ENCODE measurements at places on chromosomes 3 and 15.

DNA sequence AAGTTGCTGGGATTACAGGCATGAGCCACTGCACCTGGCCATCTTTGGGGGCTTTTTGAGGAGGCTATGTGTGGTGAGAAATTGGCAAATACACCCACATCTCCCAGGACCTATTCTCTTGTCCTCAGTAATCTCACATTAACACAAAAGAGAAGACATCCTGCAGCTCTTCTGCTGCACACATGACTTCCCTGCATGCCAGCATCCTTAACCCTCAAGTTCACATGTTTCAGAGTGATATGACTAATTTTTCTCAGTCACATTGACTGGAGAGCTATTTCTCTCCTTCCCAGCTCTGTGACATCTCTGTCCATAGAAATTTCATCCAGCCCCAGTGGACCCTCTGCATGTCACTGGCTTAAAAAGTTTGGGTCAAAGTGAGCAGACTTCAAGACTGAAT, 1.9 kb upstream of the SKIC8 start:
- no peak for DNase-seq

DNA sequence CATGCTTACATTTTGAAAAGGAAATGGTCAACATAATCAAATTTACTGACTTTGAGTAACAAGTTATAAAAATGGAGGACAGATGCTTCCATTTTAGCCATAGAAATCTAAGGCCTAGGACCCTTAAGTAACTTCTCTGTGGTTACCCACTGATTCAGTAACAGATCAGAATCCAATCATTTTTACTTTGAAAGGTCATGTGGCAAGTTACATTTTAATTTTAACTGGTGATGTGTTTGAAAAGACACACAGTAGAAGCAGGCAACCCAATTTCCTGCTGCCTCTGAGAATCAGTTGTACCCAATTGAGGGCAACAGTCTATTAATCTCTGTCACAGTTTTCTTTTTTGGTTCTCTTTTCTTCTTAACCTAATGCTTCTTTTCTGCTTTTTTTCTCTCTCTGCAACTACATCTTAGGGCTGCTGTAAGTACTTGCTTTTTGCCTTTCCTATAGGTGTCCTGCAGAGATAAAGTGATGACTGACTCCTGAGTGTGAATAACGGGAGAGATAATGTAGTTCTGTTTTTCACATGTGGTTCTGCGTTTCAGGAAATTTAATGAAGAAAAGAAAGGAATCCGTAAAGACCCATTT, 3.3 kb downstream of the ZWILCH start:
- DNase-seq = no peak

DNA sequence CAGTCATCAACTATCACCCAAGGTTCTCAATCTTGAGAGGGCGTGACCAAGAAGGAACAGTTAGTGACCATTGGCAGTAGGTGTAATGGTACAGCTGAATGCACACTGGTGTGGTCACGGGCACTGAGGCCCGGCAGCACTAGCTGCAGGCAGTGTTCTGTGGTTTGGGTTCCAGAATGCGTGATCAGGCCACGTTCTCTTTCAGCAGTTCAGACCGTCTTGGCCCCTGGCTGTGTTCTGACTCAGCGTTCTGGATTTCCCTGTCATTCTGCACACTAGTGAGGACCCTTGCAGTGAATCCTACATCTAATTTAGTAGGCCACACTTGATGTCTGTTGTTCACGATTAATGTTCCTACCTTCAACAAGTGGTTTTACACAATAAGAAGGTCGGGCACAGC, 220.5 kb upstream of the SLCO3A1 start:
- DNase-seq = no peak

GRCh38 chr3:184597829-184598573, 36.4 kb downstream of the EPHB3 start:
- DNase-seq = no peak

DNA sequence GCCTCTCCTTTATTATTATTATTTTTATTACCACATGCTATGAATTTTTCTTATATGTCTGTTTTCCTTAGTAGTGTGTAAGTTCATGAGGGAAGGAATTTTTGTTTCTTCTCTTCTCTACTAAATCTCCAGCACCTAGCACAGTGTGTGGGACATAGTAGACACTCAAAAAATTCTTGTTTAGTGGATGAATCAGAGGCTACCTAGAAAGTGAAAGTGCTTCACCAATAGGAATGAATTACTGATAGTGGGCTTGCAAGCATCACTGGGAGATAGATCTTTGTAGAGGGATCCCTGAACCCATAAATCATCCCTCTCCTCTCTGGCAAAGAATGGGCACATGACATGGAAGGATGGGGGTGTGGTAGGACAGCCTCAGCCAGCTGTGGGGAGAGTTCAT, 8.5 kb downstream of the SPTBN5 start:
- no peak for DNase-seq

GRCh38 chr3:39332525-39332924, 3.0 kb downstream of the CCR8 start:
- DNase-seq = no peak

DNA sequence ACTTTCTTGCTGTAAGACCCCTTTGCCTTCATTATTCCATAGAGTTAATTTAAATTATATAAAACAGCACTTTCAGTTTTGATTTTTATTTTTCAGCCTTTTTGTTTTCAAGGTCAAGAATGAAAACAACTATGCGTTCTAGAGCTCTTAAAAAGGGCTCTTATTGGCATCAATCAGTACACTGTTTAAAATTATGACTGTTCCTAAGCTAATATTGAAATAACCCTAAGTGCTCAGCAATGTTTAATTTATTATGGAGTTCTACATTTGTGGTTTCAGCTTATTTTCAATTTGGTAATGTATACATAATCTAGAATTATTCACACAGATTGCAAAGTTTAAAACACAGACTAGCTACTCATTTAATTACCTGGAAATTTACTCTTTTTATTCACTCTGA, 179.4 kb downstream of the MBNL1 start:
- DNase-seq = no peak
